Activated CD4-positive, alpha-beta T cell treated with anti-CD3 and anti-CD28 coated beads for 36 hours (primary cell): ENCODE measurements at places on chromosomes 13 and 19. TPM values are rescaled to one million over a fixed set of nuclear protein-coding genes. Genes with fewer than 3 reads are reported as not detected.

- no peak for DNase-seq
These were observed 39.6 kb upstream of the KLF12 start for GRCh38 chr13:74173822-74174221.

- peak; percentile 54 for DNase-seq
These were observed 83.6 kb upstream of the ARHGEF7 start for GRCh38 chr13:111031531-111031961.

IGSF23 gene
- total RNA-seq, result not detected

DNA sequence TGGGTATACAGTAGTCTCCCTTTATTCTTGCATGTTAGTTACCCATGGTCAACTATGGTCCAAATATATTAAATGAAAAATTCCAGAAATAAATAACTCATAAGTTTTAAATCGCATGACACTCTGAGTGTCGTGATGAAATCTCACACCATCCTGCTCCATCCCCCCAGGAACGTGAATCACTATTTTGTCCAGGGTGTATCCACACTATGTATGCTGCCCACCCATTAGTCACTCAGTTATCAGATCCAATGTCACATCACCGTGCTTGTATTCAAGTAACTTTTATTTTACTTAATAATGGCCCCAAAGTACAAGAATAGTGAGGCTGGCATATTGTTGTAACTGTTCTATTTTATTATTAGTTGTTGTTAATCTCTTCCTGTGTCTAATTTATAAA is 115.8 kb upstream of the SERP2 start:
- DNase-seq, result no peak

GRCh38 chr13:98274921-98275487 is 97.9 kb upstream of the RNF113B start:
- no peak for DNase-seq

DNA sequence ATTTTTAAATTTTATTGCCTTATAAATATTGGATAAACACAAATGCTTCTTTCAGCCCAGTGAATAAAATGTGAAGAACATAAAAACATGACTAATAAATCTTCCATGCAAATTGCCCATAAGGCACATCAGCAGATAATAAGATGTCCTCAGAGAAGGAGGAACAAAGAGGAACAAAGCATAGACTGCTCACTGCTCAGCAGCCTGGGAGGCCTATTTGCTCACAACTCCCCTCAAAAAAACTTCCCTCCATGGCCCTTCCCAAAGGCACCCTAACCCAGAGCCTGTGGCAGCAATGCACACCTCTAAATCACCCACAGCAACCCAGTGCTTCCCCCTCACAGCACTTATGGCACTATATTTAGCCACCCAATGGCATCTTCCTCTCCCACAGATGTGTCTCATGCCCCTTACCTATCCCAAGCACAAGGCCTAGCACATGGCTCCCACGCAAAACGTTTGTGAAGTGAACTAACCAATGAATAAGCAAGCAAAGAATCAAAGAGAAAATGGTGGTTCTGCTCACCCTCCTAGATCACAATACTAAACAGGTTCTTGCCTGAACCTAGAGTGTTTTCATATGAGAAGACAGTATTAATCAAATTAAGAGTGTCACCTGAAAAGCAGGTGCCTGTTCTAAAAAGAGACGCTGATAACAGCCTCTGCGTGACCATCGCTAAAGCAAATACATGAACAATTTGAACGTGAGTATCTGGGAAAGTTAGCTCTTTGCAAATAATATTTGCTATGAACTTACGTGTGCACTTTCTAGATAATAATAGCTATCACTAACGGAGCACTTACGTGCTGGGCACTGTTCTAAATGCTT is 96.9 kb downstream of the TBC1D4 start:
- DNase-seq, result no peak

- no peak for DNase-seq
These were observed 1.7 kb upstream of the PSMC4 start for GRCh38 chr19:39969266-39969665.

DNA sequence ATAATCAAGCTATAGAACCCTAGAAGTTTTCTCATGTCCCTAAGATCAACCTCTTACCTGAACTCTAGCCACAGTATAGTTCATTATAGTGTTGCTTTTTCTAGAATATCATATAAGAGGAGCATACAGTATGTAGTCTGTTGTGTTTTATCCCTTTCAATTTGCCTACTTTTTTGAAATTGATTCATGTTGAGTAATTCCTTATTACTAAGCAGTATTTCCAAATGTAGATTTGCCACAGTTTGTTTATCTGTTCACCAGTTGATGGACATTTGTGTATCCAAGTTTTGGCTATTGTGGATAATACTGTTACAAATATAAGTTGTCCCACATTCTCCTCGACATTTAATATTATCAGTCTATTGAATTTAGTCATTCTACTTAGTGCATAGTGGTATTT is 138.0 kb downstream of the LMO7 start:
- no peak for DNase-seq

GRCh38 chr13:71864986-71865873 is 1.8 kb downstream of the DACH1 start:
- peak; percentile 56 for DNase-seq

SPINT2 gene
- 46.0 TPM for total RNA-seq

DNA sequence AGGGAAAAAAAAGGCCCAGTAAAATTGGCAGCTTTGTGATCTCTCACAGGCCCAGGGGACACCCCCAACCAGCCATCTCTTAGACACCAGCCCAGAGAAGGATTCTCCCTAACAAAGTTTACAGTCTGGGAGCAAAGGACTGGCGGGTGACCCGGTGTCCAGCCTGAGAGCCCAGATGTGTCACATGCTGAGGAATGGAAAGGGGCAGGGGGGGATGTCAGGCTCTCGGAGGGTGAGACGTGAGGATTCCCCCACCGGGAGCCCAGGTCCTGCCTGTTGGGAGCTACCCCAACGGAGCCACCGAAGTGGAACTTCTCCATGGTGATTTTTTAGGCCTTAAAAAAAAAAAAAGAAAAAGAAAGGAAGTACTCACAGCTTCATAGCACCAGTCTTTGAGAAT is 4.8 kb upstream of the CTXN1 start:
- DNase-seq, result no peak

DNA sequence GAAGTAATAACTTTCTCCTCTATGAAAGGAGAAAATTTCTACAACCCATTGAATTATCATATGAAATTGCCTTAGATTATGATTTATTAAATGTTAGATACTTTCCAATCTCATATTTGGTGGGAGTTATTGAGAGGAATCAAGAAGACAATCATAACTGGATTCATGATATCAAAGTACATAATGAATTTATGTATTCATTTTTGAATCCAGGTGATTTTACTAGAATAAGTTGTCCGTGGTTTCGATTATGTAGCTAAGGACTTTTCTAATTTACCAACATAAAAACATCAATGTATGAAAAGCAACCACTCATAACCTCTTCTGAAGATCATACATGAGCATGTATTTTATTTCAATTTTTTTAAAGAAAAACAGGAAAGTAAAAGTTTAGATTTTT is 1225.0 kb upstream of the MIR17HG start:
- no peak for DNase-seq

GRCh38 chr13:113861433-113862030 is 2.3 kb downstream of the GAS6 start:
- no peak for DNase-seq

- DNase-seq, result no peak
These were observed 1.4 kb upstream of the PHLDB3 start for GRCh38 chr19:43505941-43506340.

TSHZ3 gene
- 0.85 TPM for total RNA-seq

DDX49 gene
- 53.4 TPM for total RNA-seq

SPRED3 gene
- 4.5 TPM for total RNA-seq

GRCh38 chr19:1026783-1027649 is 608 bp downstream of the CNN2 start:
- peak; percentile 61 for DNase-seq

SELENOV gene
- not detected for total RNA-seq

DNA sequence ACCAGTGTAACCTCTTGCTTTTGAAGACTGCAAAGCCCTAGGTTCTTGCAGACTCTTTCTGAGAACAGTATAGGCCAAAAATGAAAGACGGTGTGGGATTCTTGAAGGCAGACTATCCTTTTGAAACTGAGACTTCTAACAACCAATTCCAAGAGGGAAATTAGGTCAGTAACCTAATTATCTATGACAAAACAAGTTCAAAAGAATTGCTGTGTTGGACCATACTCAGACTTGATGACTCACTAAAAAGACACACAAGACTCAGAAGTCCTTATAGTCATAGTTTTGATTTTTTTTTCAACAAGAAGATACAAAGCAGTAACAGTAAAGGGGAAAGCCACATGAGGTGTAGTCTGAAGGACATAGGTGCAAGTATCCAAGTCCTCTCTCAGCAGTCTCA is 624.0 kb upstream of the GPC6 start:
- no peak for DNase-seq

GRCh38 chr13:38898481-38898880 is 92.2 kb downstream of the STOML3 start:
- DNase-seq, result no peak

GRCh38 chr13:76852986-76853385 is 33.2 kb downstream of the KCTD12 start:
- no peak for DNase-seq

DNA sequence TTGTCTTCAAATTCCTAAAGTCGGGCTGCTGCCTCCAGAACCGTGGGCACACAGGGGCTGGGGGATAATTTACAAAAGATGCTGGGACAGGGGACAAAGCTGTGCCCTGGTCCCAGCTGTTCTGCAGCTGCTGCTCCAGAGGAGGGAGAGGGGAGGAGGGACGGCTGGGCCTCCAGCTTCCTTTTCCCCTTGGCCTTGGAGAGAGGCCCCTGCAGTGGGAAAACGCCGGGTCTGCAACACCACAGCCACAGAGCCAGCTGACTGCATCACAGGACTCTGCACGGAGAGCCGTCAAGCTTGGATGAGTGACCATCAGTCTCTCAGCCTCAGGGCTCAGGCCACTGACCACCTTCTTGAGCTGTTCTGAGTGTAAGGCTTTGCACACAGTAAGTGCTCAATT is 6.1 kb downstream of the DOCK6 start:
- no peak for DNase-seq

GRCh38 chr13:35727881-35728280 is 251.4 kb upstream of the MAB21L1 start:
- DNase-seq, result no peak

DNA sequence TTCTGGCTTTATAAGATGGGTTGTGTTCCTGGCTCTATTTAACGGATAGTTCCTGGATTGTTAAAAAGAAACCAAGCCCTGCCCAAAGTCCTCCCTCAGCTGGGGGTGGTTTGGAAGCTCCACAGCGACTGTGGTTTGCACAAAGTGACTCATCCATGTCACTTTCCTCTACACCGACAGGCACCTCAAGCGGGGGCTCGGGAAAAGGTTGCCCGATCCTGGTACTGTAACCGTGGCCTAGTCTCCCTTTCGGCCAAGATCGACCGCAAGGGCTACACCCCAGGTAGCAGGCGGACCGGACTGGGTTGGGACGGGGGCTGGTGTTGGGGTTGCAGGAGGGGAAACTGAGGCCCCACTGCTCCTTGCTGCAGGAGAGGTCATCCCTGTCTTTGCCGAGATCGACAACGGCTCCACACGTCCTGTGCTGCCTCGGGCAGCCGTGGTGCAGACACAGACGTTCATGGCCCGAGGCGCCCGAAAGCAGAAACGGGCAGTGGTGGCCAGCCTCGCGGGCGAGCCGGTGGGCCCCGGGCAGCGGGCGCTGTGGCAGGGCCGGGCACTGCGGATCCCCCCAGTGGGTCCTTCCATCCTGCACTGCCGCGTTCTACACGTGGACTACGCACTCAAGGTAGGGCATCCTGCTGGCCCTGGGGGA is 1.6 kb downstream of the ARRDC2 start:
- peak; percentile 53 for DNase-seq

TEX26 gene
- not detected for total RNA-seq

- no peak for DNase-seq
These were observed 14.9 kb downstream of the ZNF443 start for GRCh38 chr19:12425888-12426274.

OR7C1 gene
- total RNA-seq, result not detected
